A549 (cell line): ENCODE measurements at places on chromosomes 12 and 14.

DNA sequence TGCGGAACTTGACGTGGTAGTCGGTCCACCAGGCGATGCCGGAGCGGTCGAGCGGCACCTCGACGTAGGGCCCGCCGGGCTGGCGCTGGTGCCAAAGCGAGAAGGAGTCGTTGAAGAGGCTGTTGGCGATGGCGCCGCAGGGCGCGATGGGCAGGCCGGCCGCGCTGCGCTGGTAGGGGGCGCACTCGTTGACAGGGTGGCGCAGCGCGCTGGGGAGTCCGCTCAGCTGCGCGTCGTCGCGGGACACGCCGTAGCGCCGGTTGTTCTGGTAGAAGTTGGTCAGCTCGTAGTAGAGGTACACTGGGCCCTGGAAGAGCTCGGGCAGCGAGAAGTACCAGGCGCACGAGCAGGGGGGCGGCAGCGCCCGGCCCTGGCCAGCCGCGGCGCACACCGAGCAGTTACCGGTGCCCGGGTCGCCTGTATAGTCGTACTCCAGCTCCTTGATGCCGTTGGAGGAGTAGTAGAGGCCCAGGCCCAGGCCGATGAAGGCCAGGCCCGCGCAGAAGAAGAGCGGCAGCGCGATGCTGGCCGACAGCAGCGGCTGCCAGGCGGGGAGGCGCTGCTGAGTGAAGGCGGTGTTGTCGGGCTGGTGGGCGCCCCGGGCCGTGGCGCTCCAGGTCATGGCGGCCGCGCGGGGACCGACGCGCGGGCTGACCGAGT lies 482 bp downstream of the TMEM30B start:
- peak; percentile 84 for DNase-seq

DNA sequence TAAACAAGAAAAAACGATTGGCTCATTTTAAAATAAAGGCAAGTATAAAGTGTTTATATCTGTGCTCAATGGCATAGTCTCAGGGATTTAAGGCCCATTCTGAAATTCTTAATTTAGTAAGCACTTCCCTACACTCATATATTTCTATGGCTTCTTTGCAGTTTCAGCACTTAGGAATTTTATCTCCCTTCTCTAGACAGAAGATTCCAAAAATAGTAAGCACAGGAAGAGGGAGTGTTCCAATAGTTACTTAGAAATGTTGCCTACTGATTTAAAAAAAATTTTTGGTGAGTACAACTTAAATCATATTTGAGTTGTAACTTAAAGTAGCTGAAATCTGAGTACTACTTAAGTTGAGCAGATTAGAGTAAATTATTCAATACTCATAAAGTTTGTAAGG lies 19.8 kb downstream of the INSM2 start:
- no peak for DNase-seq

DNA sequence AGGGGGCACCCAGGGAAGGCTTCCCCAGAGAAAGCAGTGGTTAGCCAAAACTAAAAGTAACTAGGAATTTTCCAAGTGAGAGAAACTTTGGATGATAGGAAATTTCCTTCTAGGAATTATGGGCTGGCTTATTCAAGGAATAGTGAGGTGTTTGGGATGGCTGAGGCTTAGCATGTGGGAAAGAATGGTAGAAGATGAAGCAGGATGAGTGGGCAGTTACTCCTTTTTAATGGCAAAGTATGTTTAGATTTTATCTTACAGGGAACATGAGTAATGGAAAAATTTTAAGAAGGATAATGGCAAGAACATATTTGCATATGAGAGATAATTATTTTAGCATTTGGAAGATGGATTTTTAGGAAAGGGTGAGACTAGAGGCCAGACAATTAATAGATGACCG lies 197.6 kb downstream of the SLC38A4 start:
- no peak for DNase-seq

GRCh38 chr14:75926431-75927115 lies 55.2 kb downstream of the TGFB3 start:
- no peak for DNase-seq

- DNase-seq, result no peak
Measured at GRCh38 chr12:54184024-54184805, 4.6 kb downstream of the SMUG1 start.

GRCh38 chr12:47947341-47947740 lies 16.1 kb upstream of the TMEM106C start:
- no peak for DNase-seq

GRCh38 chr14:45150386-45150890 lies 14.7 kb downstream of the FANCM start:
- DNase-seq, result no peak

DNA sequence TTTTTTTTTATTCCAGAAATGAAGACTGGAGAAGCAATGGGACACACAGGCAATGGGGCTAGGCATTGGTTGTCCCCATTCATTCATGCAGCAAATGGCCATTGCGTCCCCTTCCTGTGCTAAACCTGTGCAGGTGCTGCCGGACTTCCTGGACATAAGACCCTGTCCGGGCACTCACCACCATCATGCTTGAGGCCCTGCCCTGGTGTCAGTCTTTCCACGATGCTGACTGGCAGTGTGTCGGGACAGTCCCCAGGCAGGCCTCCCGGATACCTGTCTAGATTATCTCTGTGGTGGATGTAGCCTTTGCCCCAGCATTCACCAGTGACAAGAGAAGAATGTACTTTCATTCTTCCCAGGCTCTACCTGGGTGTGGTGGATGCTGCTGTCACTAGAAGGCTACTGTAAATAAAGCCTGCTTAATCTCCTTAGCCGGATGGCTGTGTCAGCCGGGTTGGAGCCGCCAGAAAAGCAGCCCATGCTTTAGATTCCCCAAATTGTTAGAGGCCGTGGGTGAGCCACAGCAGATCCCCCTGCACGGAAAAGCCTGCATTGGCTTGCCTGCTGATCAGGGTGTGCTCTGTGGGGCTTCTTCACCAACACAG lies 94.5 kb upstream of the PARP11 start:
- DNase-seq, result no peak
